Stimulated activated CD4-positive, alpha-beta T cell treated with anti-CD3 and anti-CD28 coated beads, Interleukin-2, amount 100 ng/mL, for 4 hours (primary cell): ENCODE measurements at places on chromosomes 7 and 10.

DNA sequence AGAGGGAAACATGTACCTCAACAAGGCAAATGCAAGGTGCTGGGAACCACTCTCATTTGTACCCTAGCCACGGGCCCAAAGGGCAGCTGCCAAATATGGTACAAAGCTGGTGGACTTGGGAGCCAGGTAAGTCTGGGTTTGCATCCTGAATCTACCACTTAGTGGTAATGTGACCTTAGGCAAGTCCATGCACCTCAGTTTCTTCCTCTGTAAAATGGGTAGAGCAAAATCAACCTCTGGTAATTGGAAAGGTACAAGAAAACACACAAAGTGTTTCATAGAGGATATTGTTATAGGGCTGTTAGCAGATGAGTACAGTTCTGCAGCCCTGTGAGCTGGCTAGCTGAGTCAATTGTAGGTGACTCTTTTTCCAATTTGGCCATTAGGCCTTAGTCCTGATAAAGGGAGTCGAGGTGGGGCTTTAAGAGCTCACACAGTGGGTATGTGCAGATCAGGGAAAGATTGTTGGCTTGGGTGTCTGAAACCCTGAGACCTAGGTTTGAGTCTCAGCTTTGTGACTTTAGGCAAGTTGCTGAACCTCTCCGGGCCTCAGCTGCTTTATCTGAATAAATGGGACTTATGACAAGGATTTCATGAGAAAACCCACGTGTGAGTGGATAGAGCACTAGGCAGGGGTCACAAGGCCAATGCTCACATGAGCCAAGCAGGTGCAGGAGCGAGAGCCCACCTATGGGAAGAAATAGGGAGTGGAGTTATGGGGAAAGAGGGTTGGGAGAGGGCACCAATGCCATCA lies 121.3 kb upstream of the GDF10 start:
- no peak for DNase-seq

- peak; percentile 19 for DNase-seq
These were observed 173.9 kb upstream of the SP4 start for GRCh38 chr7:21253740-21254687.

DNA sequence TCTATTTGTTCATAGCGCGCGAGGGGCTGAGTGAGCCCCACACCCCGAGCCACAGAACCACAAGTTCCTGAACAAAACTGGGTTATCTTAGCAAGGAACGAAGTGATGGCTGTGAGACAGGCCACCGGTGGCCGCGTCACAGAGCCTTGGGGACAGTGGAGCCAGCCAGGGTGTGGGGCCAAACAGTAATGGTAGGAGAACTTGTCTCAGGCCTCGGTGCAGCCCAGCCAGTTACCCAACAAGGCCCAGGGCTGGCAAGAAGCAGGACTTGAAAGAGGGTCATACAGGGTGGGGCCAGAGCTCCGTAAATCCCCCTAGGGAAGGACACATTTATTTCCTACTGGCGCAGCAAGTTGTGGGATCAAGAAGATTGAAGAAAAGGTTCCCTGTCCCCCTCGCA lies 39.4 kb upstream of the TNS3 start:
- no peak for DNase-seq

- DNase-seq, result no peak
These were observed 17.3 kb downstream of the MYOF start for GRCh38 chr10:93464776-93465388.

GRCh38 chr10:78424723-78425122 lies 391.1 kb downstream of the RPS24 start:
- DNase-seq, result no peak

- no peak for DNase-seq
These were observed 138.0 kb downstream of the CACNB2 start for GRCh38 chr10:18278181-18278580.

DNA sequence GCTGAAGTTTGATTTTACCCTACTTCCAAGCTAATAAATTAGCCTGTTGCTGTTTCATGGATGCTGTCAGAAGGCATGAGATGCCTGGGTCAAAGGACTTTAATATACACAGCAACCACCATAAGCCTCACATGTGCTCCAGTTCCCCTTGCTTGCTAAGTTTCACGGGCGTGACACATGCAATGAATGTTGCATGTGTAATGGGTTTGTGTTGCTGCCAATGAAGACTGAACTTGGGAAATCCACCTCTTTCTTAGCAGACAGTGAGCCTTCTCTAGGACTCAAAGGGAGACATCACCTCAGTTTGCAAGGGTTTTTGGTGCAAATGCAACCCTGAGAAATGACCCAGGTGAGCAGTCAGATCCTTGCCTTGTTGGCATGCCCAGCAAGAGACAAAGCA lies 505.5 kb upstream of the PODXL start:
- DNase-seq, result no peak
